ENCODE measurements at places on chromosomes 2 and 18.

- DNase-seq = no peak
Measured at GRCh38 chr2:177124371-177124770, 88.2 kb upstream of the HNRNPA3 start.

- peak; percentile 51 for DNase-seq
Measured at GRCh38 chr2:127067620-127068350, 39.2 kb downstream of the BIN1 start.

DNA sequence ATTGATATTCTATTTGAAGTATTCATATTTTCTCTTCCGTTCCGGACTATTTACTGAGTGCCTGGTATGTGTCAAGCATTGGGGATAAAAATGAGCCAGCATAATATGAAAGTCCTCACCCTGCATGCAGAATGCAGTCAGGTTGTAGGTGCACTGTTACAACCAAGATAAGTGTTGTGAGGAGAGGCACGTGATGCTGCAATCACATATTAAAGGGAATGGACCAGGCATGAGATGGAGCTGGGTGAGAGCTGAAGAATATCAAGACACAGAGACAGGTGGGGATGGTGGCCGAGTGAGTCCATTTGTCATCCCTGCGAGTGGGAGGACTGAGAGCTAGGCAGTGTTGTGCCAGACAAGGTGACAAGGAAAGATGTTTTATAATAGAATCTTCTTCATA is 52.3 kb downstream of the MFSD6 start:
- DNase-seq = no peak

GRCh38 chr2:53715568-53715967 is 52.0 kb upstream of the CHAC2 start:
- DNase-seq = no peak

- DNase-seq = no peak
Measured at GRCh38 chr2:225196579-225196978, 154.3 kb upstream of the DOCK10 start.

DNA sequence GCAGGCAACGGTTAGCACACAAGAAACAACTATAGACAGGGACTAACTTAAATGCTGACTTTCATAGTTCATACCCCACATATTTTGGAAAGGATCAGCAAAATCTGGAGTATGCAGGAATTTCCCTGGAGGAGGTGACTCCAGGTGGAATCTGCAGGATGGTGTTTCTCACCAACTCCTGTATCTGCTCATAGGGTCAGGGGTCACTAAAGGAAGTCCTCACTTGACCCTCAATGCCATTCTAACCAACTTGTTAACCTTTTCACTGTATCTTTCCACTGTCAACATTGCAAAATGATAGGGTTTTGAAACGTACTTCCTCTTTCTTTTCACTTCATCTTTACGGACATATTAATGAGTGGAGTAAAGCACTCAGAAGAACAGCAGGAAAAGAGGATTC is 207.0 kb upstream of the CXCR4 start:
- DNase-seq = no peak

DNA sequence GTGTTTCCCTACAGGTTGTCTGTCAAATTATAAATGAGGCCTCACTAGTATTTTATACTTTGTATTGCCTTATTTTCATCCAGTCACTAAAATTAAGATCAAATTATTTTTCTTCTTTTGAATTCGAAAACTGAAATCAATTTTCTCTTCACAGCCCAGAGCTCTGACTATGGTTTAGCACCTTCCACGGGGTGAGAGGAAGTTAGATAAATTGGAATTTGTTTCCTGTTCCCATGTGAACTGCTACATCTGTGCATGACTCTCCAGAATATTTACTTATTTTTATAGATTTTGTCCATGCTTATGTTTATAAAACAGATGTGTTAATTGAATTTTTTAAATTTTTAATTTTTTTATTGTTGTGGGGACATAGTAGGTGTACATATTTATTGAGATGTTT is 656.5 kb downstream of the IRS1 start:
- DNase-seq = no peak

DNA sequence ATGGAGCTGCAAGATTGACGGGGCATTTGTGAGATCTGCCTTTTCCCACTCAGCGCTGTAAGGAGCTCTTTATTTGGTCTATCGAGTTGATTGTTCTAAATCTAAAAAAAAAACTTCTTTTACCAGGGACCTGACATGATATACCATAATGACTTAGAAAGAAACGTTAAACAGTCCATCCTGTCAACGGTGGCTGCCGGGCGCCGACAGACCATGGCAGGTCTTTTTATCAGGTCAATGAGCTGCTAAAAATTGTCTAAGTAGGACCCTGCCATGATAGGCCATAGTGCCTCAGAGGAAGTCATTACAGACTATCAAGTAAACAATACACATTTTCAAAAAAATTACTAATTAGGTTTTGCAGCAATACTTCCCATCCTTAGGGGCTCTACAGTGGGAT is 87.9 kb downstream of the KLHL14 start:
- no peak for DNase-seq

DNA sequence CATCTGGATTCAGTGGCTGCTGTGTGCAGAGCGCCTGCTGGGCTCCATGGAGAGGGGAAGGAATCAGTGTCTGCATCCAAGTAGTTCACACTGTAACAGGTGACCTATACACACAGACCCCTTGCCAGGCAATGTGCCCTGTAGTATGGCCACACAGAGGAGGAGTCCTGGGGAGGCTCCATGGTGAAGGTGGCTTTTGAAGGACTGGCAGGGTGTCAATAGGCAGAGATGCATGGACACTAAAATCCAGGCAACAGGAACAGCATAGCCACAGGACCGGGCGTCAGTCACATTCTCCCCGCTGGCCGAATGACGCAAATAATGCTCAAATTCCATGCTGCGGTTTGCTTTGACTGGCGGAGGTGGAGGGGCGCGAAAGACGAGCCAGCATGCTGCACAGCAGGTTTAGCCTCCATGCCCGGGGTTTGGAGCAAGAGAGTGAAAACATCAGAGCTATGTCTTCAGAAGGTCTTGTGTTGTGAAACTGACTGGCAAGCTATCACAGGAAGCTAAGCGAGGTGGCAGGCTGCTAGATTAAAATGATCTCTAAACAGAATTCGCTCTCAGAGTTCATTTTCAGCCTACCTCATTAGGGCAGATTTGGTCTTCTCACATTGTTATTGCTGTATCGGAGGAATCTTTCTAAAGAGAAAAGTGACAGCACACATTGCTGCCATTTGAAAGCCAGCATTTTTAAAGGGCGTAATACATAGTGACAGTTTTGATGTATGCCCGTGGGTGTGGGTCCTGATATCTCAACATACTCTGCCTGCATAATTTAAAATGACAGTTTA is 1.2 kb upstream of the CHMP1B start:
- DNase-seq = peak; percentile 93

DNA sequence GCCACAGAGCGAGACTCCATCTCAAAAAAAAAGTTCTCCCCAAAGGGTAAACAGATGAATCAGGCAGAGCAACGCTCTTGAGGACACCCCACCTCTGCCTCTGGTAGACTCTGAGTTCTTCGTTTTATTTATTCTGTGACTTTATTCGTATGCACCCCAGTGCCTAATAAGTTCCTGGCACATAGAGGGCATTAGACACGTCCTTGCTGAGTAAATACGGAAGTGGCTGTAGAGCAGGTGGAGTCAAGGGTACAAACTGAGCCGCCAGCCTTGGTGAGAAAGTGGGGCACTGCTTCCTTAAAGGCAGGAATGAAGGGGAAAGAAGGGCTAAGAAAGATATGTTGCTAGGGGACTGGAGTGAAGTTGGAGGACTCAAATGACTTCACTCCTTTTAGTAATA is 12.9 kb downstream of the SULT1C2 start:
- DNase-seq = no peak

GRCh38 chr18:35467624-35468016 is 30.1 kb downstream of the INO80C start:
- no peak for DNase-seq

DNA sequence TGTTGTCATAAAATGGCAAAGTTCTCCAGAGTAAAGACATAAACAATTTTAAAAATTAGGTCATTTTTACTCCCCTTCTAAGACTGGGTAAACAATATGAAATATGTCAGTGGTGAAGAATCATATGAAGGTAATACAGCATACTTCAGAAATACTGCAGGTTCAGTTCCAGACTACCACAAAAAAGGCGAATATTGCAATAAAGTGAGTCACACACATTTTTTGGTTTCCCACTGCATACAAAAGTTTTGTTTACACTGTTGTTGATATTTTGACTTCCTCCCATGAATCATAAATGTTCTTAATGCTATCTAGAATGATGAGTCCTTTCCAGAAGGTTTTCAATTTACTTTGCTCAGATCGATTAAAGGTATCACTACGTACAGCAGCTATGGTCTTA is 73.5 kb downstream of the SMC6 start:
- DNase-seq = no peak

- DNase-seq = no peak
Measured at GRCh38 chr2:188884517-188884916, 89.7 kb upstream of the COL3A1 start.

- DNase-seq = no peak
Measured at GRCh38 chr2:96869822-96870625, at the start of gene SEMA4C. Gene SEMA4C, minus strand, starts transcription at chr2:96870080. Its CDS starts 2,194 bp downstream, at chr2:96867886.

DNA sequence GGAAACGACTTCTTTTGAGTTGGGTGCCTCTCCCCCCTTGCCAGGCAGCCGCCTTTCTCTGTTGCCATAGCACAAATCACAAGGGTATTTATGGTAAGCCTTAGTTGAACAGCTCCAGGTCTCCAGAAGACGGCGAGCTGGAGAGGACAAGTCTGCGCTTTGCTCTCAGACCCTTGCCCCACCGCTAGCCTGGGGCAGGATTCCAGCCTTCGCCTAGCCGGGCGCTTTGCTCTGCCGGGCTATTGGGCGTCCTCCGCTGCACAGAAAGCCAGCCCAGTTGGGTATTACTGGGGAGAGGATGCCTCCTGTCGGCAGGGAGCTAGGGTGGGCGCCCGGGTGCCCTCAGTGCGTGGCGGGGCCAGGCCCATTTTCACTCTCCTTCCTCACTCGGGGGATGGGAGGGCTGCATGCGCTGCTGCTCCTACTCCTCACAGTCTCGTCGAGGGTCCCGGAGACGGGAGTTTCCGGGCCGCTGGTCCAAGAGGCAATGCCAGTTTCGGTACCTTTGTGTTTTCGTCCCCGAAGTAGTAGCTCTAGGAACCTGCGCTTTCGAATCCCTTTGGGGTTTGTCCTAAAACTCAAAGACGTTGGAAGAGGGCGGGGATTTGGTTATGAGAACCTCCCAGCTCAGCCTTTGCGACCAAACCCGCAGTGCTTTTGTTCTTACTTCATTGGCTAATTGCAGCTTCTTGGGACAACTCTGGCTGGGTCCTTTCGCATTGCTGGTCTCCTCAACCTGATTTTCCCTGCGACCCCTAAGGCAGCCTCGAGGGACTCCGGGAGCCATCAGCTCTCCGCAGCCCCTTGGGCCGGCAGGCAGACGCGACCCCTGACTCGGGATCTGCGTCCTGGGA is 3.6 kb upstream of the DLX2 start:
- peak; percentile 46 for DNase-seq

DNA sequence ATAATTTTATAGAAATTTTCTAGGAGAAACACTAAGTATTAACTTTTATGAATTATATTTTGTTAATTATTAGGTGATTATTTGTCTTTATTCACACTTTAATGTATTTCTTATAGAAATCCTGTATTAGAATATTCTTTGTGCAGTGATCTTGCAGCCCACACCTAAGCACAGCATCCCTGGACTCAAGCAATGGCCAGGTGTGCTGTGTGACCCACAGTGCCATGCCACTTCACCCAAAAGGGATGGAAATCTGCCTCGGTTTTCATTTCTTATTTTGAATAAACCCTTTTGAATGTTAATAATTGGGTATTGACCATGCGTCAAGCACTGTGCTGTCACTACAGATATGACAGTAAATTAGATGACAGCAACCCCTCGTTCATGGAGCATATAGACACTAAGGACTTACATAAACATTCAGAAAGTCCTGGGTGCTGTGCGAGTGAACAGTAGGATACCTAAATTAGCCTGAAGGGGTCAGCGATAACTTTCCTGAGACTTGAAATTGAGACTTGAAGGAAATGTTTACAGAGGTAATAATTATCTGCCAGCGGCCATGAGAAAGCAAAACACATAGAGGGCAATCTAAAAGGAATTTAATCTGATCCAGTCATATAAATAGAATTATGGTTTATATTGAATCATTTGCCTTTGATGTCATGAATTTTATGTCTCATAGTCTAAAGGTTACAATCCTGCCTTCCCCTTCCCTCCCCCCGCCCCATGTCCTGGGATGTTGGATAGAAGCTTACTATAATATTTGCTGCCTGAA is 52.7 kb upstream of the CALCRL start:
- peak; percentile 53 for DNase-seq

Data from fibroblast of upper back skin (primary cell).